ENCODE measurements at places on chromosomes 5 and 9. TPM values are rescaled to one million over a fixed set of nuclear protein-coding genes. Genes with fewer than 3 reads are reported as not detected.

Gene LPAR1
- 9.3 TPM for total RNA-seq

Gene GPR21
- 0.72 TPM for total RNA-seq

Gene HSPB3
- total RNA-seq: 492 TPM

DNA sequence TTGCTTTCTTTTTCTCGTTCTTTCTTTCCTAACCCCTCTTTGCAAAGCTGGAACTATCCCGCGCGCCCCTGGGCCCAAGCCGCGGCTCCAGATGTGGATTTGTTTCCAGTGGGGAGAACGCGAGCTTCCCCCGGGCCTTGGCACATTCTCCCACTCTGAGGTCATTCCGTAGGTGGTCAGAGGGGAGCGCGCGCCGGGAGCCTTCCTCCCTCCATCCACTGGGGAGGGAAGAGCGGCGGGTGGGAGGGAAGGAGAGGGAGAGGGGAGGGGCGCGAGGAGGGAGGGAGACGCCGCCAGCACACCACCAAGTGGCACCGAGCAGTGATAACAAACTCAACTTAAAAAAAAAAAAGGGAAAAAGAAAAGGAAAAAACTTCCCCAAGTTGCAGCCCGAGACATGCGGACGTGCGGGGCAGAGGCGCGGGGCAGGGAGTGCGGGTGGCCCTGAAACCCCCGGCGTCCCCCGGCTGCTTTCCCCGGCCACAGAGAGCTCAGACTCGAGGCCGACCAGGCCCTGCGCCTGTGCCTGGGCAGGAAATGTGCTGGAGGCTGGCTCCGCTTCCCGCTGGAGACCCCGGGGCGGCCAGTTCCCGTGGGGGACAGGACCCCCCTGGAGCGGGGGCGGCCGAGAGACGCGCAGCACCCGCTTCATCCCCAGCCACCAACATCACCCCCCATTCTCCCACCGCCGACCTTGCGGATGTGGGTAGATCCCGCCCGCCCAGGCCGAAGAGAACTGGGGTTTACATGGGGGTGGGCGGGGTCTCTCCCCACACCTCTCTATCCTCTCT lies 3.1 kb downstream of the IER5L start:
- DNase-seq: peak; percentile 90

DNA sequence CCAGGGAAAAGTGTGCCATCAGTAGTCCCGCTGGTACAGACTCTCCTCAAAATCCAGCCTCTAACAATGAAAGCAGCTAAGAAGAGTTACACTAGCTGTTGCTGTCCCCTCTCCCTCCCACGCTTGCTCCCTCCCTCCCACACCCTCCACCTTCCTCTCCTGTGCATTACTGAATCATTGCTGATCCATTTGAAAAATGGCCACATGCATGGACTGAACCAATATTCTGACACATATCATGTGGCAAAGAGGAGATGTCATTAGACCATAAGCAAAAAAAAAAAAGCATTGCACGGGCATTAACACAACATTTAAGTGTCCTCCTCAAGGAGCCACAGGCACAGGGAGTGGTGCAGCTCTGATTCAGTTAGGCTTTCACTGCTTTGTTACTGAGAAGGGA lies 37.9 kb downstream of the LHFPL2 start:
- DNase-seq: no peak

GRCh38 chr9:31089549-31090221 lies 1294.8 kb upstream of the ACO1 start:
- no peak for DNase-seq

- DNase-seq: no peak
These were observed 2.8 kb downstream of the RORB start for GRCh38 chr9:74499770-74500583.

GRCh38 chr9:79581388-79581787 lies 9.6 kb downstream of the TLE4 start:
- no peak for DNase-seq

- DNase-seq: no peak
These were observed 25.6 kb downstream of the ANKRD55 start for GRCh38 chr5:56207537-56207936.

- DNase-seq: no peak
These were observed 218.4 kb downstream of the PCSK1 start for GRCh38 chr5:96214442-96215197.

Measured in left ventricle myocardium superior (tissue), 1 donor.